ENCODE measurements at places on chromosomes 6 and 20. TPM values are rescaled to one million over a fixed set of nuclear protein-coding genes. Genes with fewer than 3 reads are reported as not detected.

DNA sequence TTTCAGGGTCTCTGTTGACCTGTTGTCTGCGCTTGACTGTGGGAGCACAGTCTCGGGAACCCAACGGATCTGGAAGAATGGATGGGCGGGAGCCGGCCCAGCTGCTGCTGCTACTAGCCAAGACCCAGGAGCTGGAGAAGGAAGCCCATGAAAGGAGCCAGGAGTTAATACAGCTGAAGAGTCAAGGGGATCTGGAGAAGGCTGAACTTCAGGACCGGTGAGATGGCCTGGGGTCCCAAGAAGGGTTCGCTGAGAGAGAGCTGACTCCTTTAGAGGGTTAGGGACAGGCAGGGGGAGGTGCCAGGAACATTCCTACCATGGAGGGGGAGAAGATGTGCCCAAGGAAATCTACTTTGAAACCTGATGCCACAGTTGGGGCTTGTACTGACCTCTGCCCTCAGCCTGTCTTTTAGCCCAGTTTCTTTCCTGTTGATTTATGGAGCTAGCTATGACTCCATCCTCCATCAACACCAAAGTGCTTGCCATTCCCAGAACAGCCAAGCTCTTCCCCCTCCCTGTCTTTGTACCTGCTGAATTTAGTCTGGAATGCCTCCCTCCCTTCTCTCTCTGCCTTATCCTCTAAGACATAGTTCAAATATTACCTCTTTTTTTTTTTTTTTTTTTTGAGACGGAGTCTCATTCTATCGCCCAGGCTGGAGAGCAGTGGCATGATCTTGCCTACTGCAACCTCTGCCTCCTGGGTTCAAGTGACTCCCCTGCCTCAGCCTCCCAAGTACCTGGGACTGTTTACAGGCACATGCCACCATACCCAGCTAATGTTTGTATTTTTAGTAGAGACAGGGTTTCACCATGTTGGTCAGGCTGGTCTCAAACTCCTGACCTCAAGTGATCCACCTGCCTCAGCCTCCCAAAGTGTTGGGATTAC lies 12.2 kb downstream of the CEP250 start:
- no peaks in the 10 kb centered on the region for H3K27me3 ChIP-seq
- no peak overlapping the region for H3K27ac ChIP-seq
- H3K4me1 ChIP-seq: no peaks in the 10 kb centered on the region
- H3K36me3 ChIP-seq: peaks cover 7% of the 10 kb centered on the region
- H3K4me3 ChIP-seq: no peak overlapping the region

DNA sequence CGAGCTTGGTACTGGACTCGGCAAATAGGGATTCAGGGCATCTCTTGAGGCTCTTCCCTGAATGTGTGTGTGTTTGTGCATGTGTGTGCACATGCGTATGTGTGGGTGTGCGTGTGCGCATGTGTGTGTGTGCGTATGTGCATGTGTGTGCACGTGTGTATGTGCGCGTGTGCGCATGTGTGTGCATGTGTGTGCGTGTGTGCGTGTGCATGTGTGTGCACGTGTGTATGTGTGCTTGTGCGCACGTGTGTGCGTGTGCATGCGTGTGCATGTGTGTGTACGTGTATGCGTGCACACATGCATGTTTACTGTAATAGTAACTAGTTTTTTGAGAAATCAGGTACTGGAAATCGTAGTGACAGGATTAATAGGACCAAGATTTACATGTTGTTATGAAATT lies 117.7 kb downstream of the SMOC2 start:
- DNase-seq: no peak
- H3K4me1 ChIP-seq: no peaks in the 10 kb centered on the region
- no peak overlapping the region for H3K4me3 ChIP-seq
- peaks cover 6% of the 10 kb centered on the region for H3K27me3 ChIP-seq
- no peaks in the 10 kb centered on the region for H3K36me3 ChIP-seq

- no peak overlapping the region for H3K4me3 ChIP-seq
- peak; percentile 37 for DNase-seq
- H3K27me3 ChIP-seq: peaks cover 8% of the 10 kb centered on the region
- H3K4me1 ChIP-seq: peaks cover 10% of the 10 kb centered on the region
- H3K36me3 ChIP-seq: no peaks in the 10 kb centered on the region
Observed at GRCh38 chr6:90701146-90701781, 114.4 kb upstream of the MAP3K7 start.

DNA sequence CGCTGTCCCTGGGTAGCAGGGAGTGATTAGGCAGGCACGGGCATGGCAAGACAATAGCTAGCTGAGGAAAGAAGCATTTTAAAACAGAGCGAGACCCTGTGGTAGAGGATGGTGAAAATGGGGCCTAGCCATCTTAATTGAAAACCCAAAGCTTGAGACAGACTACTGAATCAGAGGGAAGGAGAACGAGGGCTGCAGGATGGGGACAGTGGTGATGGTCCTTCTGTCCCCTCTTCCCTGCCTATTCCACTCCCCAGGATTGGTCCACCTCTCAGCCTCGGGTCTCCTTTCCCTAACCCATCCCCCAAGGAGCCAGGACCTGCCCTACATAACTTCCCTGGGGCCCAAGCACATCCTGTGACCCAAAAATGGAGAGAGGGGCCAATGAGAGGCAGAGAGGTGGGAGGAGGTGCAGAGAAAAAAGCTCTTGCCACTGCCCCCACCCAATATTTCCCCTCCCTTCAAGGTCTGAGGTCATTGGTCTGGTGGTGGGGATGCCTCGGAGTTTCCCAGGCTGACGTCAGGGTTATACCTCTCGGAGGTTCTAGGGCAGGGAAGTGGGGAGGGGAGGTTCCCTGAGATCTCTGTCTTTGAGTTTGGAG lies 884 bp upstream of the CUTA start:
- peaks cover 22% of the 10 kb centered on the region for H3K36me3 ChIP-seq
- peak; percentile 86 for DNase-seq
- peak overlapping the region; percentile 92 for H3K4me3 ChIP-seq
- H3K4me1 ChIP-seq: peaks cover 61% of the 10 kb centered on the region
- peak overlapping the region; percentile 99 for H3K27ac ChIP-seq

The TAF4 gene
- total RNA-seq: 15.4 TPM

The TBXT gene
- not detected for total RNA-seq

The SIGLEC1 gene
- not detected for total RNA-seq

The TRIM31 gene
- not detected for total RNA-seq

All from activated naive CD4-positive, alpha-beta T cell treated with anti-CD3 and anti-CD28 coated beads for 36 hours (primary cell).